ENCODE measurements at places on chromosomes 11 and 22. TPM values are rescaled to one million over a fixed set of nuclear protein-coding genes. Genes with fewer than 3 reads are reported as not detected.

DNA sequence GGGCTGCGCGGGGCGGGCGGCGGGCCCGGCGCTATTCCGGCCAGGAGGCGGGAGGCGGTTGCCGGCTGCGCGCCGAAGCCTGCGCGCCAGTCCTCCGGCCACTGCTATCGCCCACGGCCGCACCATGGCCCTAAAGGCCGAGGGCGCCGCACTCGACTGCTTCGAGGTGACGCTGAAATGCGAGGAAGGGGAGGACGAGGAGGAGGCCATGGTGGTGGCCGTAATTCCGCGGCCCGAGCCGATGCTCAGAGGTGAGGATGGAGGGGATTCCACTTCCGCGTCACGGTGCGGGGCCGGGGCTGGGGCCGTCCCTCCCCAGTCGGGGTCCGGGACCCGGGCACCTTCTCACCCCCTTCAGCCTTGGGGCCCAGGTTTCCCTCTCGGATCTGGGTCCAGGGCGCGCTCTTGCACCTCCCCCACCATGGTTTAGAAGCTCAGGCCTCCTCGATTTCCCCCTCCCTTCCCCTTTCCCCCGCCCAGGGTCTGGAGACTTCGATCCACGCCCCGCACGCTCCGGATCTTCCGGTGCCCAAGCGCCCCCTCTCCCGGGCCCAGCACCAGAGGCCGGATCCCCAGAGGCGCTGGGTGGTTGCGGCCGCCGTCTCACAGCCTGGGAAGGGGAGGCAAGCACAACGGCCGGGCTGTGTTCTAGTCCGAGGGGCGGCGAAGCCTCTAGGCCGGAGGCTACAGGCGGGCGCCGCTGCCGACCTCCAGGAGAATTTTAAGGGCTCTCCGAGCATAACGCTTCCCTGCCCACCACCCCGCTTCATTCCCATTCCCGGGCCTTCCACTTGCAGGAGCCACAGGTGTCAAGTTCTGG, 517 bp downstream of the SPINDOC start:
- peaks cover 22% of the 10 kb centered on the region for H3K36me3 ChIP-seq
- H3K4me3 ChIP-seq, result peak overlapping the region; percentile 85
- peak; percentile 65 for DNase-seq
- H3K4me1 ChIP-seq, result peaks cover 37% of the 10 kb centered on the region
- H3K27me3 ChIP-seq, result no peaks in the 10 kb centered on the region
- H3K27ac ChIP-seq, result peak overlapping the region; percentile 67

GRCh38 chr22:22099833-22100812, 117.5 kb upstream of the TOP3B start:
- H3K36me3 ChIP-seq, result no peaks in the 10 kb centered on the region
- peaks cover 39% of the 10 kb centered on the region for H3K27me3 ChIP-seq
- H3K27ac ChIP-seq, result no peak overlapping the region
- no peak overlapping the region for H3K4me3 ChIP-seq

- peaks cover 3% of the 10 kb centered on the region for H3K4me1 ChIP-seq
- no peak overlapping the region for H3K27ac ChIP-seq
- no peak for DNase-seq
- peaks cover 5% of the 10 kb centered on the region for H3K27me3 ChIP-seq
- H3K4me3 ChIP-seq, result no peak overlapping the region
- H3K36me3 ChIP-seq, result peaks cover 2% of the 10 kb centered on the region
These were observed 7.0 kb downstream of the DRD4 start for GRCh38 chr11:643849-644738.

- no peaks in the 10 kb centered on the region for H3K27me3 ChIP-seq
- no peak for DNase-seq
- H3K4me1 ChIP-seq, result peaks cover 1% of the 10 kb centered on the region
These were observed 18.4 kb downstream of the PTDSS2 start for GRCh38 chr11:468493-468892.

Gene RAB36
- 0.68 TPM for total RNA-seq

- H3K4me3 ChIP-seq, result peak overlapping the region; percentile 92
- DNase-seq, result no peak
- peaks cover 37% of the 10 kb centered on the region for H3K36me3 ChIP-seq
- peaks cover 54% of the 10 kb centered on the region for H3K4me1 ChIP-seq
- peak overlapping the region; percentile 93 for H3K27ac ChIP-seq
These were observed 2.9 kb downstream of the FAM111A start for GRCh38 chr11:59145534-59145933.

- H3K36me3 ChIP-seq, result no peaks in the 10 kb centered on the region
- H3K4me1 ChIP-seq, result no peaks in the 10 kb centered on the region
- no peak overlapping the region for H3K4me3 ChIP-seq
- no peaks in the 10 kb centered on the region for H3K27me3 ChIP-seq
These were observed 734.3 kb upstream of the ARHGAP42 start for GRCh38 chr11:99952816-99953215.

Gene INPP5J
- 0.31 TPM for total RNA-seq

Gene GP1BB
- total RNA-seq, result not detected

DNA sequence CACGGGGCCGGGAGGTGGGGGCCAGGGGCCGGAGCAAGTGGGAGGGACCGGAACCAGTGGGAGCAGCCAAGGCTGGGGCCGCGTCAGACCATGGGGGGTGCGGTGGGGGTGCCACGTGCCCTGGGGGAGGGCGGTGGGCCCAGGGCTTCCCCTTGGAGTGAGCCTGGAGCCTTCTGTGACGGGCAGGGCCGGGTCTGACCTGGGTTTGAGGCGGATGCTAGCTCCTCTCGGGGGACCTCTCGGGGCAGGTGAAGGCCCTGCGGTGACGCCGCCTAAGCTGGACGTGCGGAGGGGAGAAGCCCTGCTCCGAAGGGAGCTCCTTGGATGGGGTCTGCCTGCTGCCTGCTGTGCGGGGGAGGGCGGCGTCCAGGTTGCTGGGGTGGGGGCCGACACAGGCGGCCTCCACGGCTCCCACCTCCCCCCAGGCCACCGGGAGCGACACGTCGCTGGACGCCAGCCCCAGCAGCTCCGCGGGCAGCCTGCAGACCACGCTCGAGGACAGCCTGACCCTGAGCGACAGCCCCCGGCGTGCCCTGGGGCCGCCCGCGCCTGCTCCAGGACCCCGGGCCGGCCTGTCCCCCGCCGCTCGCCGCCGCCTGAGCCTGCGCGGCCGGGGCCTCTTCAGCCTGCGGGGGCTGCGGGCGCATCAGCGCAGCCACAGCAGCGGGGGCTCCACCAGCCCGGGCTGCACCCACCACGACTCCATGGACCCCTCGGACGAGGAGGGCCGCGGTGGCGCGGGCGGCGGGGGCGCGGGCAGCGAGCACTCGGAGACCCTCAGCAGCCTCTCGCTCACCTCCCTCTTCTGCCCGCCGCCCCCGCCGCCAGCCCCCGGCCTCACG, 115.0 kb downstream of the CACNA1I start:
- peaks cover 38% of the 10 kb centered on the region for H3K27me3 ChIP-seq
- H3K4me1 ChIP-seq, result peaks cover 1% of the 10 kb centered on the region
- no peaks in the 10 kb centered on the region for H3K36me3 ChIP-seq
- no peak for DNase-seq
- no peak overlapping the region for H3K27ac ChIP-seq
- H3K4me3 ChIP-seq, result no peak overlapping the region

Gene LRRC4C
- not detected for total RNA-seq

DNA sequence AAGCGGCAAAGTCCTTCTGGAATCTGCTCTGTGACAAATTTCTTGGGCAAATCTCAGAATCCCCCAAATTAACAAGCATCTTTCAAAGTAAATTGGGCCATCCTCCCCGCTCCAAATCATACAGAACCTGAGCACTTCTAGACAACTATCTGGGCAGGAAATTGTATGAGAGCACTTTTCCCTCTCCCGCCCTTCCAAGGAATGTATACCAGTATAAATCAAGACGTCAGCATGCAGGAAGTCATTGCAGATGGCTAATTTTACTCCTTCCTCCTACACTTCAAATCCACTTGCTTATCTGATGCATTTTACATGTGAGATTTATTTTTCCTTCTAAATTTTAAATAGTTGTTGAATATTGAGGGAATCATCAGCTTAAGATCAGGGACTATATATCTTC, 52.1 kb downstream of the NTM start:
- no peak overlapping the region for H3K27ac ChIP-seq
- DNase-seq, result no peak
- H3K36me3 ChIP-seq, result no peaks in the 10 kb centered on the region
- H3K4me1 ChIP-seq, result no peaks in the 10 kb centered on the region
- H3K27me3 ChIP-seq, result no peaks in the 10 kb centered on the region

DNA sequence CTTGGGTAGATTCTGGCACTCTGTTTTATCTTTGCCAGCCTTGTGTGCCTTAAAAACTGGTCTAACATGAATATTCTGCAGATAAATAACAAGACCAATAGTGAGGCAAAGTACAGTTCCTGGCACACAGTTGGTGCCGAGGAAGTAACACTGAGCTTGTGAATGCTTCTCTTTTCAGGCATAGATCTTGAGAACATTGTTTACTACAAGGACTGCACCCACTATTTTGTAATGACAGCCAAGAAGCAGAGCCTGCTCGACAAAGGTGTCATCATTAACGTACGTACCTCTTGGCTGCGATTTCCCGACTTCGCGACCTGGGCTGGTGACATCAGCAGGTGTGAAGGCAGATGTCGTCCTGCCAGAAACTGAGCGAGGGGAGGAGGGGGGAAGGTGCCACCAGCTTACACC, 105.7 kb downstream of the MICAL2 start:
- no peak overlapping the region for H3K27ac ChIP-seq
- no peaks in the 10 kb centered on the region for H3K27me3 ChIP-seq
- H3K4me1 ChIP-seq, result peaks cover 11% of the 10 kb centered on the region

GRCh38 chr11:70555078-70555477, 156.7 kb downstream of the CTTN start:
- H3K27me3 ChIP-seq, result peaks cover 3% of the 10 kb centered on the region
- DNase-seq, result no peak
- H3K36me3 ChIP-seq, result no peaks in the 10 kb centered on the region
- H3K27ac ChIP-seq, result no peak overlapping the region

Gene AGBL2
- 8.3 TPM for total RNA-seq

DNA sequence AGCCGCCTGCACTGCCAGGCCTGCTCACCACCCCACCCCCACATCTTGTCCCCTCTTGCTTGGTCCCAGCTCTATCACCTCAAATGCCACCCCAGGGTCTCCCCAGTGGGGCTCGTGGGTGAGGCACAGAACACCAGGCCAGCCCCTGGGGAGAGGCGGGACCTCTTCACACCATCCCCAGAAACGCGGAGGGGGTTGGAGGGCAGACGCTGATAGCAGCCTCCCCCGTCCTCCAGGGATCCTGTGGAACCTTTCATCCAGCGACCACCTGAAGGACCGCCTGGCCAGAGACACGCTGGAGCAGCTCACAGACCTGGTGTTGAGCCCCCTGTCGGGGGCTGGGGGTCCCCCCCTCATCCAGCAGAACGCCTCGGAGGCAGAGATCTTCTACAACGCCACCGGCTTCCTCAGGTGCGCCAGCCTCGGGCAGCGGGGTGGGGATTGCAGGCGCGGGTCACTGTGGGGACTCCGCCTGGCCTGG, 5.8 kb downstream of the PKP3 start:
- H3K4me1 ChIP-seq, result no peaks in the 10 kb centered on the region
- H3K36me3 ChIP-seq, result no peaks in the 10 kb centered on the region
- no peak overlapping the region for H3K27ac ChIP-seq
- no peak overlapping the region for H3K4me3 ChIP-seq
- DNase-seq, result no peak

DNA sequence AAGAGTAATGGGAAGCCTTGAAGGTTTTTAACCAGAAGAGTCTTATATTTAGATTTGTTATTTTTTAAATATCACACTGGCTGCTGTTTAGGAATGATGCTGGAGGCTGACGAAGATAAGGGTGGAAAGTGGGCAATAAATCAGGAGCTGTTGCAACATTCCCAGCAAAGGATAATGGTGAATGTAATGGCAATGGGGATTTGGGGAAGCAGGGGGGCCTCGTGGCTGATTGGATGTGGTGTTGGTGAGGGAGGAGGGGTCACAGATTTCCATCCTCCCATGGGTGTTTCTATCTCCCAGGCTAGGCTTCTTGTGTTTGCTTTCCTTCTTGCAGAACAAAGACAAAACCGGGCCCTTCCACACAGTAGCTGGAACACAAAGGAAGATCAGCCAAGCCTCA, 80.8 kb downstream of the PIWIL4 start:
- H3K27ac ChIP-seq, result no peak overlapping the region
- H3K4me3 ChIP-seq, result no peak overlapping the region
- DNase-seq, result no peak
- no peaks in the 10 kb centered on the region for H3K4me1 ChIP-seq
- peaks cover 9% of the 10 kb centered on the region for H3K27me3 ChIP-seq

DNA sequence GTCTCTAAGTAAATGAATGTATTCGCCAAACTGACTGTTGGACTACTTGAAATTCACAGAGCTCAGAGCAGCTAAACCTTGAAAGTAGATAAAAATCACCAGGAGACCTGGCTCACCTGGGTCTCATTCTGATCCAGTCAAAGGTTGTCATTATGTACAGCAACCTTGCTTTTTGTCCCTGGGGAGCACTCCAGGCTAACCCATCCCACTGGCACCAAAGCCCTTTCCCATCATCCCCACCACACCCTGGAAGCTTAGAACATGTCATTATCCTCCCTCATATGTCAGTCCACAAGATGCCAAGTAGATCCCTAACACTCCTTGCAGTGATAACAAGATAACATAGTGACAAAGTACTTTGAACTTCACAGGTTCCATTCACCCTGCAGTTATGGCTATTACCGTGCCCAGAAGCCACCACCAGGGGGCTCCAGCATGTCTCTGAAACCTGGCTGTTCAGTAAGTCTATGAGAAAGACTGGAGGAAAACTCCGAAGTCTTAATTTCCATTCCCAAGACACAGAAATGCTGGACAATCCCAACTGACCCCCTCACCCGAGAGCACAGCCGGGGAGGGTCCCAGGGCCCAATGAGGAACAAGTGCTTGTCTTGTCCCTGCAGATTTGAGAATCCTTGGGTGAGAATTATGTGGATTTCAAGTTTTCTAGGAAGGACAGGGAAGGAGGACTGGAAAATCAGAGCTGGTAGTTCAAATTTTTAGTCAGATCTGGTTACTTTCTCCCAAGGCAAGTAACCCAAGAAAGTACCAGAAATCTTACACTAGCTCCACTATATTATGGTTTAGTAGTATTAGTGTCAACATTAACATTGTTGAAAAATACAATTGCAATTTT, 43.0 kb upstream of the USP47 start:
- no peak overlapping the region for H3K27ac ChIP-seq
- H3K4me3 ChIP-seq, result no peak overlapping the region
- peaks cover 21% of the 10 kb centered on the region for H3K27me3 ChIP-seq
- H3K4me1 ChIP-seq, result no peaks in the 10 kb centered on the region

Gene MUC15
- total RNA-seq, result not detected

Gene PRR5
- total RNA-seq, result 51.5 TPM

Gene SLC22A12
- not detected for total RNA-seq

- H3K4me3 ChIP-seq, result no peak overlapping the region
- DNase-seq, result no peak
- H3K27me3 ChIP-seq, result no peaks in the 10 kb centered on the region
- H3K36me3 ChIP-seq, result peaks cover 15% of the 10 kb centered on the region
- H3K27ac ChIP-seq, result peak overlapping the region; percentile 12
These were observed 6.8 kb downstream of the CCDC86 start for GRCh38 chr11:60848714-60849151.

Gene RBMXL2
- total RNA-seq, result not detected
